ENCODE measurements at places on chromosomes 12 and 14. TPM values are rescaled to one million over a fixed set of nuclear protein-coding genes. Genes with fewer than 3 reads are reported as not detected.

DNA sequence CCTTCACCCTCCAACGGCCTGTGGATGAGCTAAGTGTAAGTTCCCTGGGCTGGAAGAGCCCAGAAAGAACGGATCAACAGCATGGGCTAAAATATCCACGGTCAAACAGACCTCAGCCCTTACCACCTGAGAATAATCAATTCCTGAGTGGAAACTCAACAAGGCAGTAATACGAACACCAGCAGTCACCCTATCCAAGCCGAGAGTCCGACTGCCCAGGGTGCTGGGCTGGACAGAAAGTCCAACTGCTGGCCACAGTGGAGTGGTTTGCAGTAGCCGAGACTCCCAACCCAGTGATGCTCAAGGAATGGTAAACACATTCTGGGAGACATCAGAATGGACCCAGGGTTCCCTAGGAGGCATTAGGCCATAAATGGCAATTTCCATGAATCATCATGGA, 36.8 kb downstream of the ANO2 start:
- DNase-seq: no peak

MAP1LC3B2 gene
- not detected for total RNA-seq

DNA sequence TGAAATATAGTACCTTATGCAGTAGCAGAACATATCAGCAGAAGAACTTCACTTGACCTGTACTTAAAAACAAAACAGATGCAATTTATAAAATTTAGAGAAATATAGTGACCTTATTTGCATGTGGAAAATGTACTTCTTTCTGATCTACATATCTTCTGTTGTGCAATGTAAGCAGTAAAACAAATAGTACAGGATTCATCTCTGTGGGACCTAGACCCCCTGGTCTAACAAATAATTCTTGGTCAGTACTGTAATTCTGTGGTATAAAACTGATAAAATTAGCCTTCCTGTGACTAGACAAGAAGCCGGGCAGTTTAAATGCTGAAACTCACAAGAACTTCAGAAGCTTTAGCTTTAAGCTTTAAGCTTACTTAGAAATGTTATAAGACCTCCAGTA, 21.6 kb downstream of the HIF1A start:
- no peak for DNase-seq

GRCh38 chr14:69711881-69712560, 54.9 kb upstream of the SRSF5 start:
- no peak for DNase-seq

KRT6B gene
- not detected for total RNA-seq

GRCh38 chr12:13206560-13206897, 10.0 kb downstream of the EMP1 start:
- no peak for DNase-seq

DNA sequence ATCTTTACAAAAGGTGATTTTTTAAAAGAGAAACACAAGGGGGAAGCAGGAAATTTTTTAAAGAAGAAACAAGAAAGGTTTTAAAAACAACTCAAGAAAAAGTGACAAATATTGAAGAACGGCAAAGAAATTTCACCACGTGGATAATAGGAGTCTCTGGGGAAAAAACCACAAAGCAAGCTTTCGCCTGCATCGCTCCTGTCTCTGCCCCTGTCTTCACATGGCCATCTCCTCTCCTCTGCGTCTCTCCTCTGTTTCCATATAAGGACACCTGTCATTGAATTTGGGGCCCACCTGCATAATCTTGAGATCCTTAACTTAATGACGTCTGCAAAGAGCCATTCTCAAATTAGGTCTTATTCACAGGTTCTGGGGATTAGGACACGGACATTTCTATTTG, 175.8 kb downstream of the ETV6 start:
- no peak for DNase-seq

GRCh38 chr12:132360906-132361777, 31.8 kb upstream of the GALNT9 start:
- no peak for DNase-seq

DNA sequence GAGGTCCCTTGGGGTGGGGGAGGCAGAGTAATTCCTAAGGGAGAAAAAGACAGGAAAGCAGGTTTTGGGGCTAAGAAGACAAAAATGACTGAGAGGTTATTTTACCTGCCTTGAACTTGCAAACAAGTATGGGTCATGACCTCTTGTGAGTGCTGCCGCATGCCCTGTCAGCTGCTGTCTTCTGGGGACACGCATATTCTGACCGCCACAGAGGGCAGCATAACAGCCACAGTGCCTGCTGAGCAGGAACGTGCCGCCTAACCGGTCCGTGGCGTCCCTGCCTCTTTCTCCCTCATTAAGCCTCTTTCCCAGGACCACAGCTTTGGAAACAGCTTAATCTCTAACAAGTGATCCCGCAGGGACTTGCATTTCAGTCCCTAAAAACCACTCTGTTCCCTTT, 51.3 kb upstream of the KCNA1 start:
- no peak for DNase-seq

DNA sequence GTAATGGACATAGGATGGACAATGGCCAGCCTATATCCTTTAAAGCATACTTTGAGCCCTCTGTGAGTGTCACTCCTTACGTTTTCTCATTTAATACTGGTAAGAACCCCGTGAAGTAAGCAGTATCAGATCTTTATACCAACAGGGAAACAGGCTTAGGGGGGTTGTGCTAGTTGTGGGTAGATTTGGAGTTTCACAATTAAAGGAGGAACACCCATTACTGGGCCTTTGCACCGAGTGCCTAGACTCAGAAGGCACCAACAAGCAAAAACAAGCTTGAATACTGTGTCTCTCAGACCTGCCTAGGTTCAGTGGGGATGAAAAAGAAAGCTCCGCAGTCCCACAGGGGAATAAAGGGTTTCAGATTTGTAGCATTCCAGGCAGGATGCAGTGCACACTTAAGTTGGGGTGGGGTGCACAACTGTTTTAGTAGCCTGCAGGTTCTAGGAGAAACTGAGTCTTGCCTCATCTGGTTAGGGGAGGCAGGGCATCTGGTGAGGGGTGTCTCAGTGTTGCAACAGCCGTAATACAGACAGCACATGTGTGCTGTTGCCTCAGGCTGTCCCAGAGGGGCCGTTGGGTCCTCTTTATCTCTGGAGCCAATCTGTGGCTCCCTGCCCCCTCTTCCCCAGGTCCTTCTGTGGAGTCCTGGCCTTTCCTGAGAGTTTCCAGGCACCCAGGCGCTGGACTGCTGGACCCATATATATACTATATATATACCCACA, 51.2 kb downstream of the IRAK3 start:
- DNase-seq: no peak

GRCh38 chr14:41899416-41899815, 292.7 kb downstream of the LRFN5 start:
- DNase-seq: no peak

TTC9 gene
- 6.2 TPM for total RNA-seq

GRCh38 chr14:31307198-31307597, 99.6 kb upstream of the HECTD1 start:
- no peak for DNase-seq

DNA sequence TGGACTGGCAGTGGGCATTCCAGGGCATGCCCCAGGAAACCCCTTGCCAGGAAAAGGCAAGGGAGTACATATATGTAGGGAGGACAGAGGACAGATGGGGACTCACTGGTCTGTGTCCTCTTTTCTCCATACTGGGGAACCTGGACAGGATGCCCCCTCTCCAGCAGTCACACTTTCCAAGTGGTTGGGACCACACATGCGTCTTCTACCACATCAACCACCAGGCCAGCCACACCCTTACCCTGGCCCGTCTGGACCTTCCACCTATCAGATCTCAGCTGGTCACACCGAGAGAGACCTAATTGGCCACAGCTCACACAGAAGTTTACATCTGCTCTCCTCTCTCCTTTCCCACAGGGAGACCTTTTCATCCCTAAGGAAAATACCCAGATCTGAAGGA, 8.3 kb downstream of the ANKRD33 start:
- no peak for DNase-seq

GRCh38 chr12:127621366-127621765, 645.6 kb upstream of the TMEM132C start:
- DNase-seq: no peak

- DNase-seq: no peak
These were observed 72.1 kb downstream of the AVPR1A start for GRCh38 chr12:63078906-63079305.

DNA sequence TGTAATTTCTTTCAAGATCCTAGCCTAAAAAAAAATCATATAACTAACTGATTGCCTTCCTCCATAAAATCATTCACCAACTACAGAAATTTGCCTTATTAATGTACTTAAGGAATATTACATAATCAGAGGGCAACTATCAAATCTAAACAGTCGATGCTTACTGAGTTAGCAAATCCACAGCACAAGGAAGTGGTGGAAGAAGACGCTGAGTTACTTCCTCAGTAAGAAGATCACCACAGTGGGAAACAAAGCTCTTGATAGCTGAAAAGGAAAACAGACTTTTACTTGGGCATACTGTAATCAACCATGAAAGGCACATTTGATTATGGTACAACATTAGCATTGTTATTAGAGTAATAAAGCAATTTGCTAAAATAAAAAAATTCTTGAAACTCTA, 48.7 kb downstream of the HEATR5A start:
- DNase-seq: no peak

DNA sequence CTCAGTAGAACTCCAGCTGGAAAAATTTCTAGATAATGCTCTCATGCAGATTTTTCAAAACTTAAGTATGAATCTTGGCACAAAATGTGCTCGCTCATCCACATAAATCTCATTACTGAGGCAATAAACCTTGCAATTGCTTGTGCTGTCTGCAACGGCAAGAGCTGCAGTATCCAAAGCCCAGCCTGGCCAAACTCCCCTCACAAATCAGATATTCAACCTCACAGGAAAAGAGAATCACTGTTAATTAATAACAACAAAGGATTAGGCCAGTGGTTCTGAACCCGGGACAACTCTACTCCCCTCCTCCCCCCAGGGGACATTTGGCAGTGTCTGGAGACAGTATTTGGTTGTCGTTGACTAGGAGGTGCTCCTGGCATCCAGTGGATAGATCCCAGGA, 19.2 kb upstream of the CORO1C start:
- no peak for DNase-seq

DNA sequence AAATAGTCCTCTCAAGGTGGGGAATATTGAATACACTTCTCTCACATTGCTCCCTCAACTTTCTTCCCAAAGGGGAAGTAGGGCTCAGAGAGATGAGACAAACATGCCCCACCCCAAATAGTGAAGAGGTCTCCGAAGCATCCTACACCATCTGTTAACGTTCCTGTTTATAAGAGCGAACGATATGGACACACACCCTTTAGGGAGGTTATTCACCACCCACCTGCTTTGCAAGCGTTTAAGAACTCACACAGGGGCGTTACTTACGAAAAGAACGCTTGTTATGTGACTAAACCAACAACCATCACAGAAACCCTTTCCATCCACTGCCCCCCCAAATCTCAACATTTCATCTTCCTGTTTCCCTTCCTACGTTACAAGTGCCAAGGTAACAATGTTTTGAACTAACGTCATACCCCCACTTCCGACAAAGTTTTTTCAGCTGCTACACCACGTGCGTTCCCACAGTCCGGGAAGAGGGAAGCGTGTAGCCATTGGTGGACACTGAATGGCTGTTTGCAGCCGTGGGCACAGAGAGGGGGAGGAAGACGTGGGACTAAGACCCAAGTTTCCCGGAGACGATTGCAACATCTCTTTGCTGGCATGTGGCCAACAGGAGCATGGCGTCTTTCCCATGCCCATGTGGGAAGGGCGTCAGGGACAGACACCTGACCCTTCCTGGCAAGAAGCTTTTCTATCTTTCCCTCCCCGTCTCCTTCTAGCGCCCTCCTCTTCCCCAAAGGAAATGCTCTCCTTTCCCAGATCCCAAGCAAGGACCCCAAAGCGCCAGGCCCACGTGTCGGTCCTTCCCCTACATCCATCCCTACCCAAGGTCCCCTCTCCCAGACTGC, 1.2 kb downstream of the YBX3 start:
- DNase-seq: peak; percentile 73

- DNase-seq: no peak
These were observed 557.6 kb downstream of the PRKD1 start for GRCh38 chr14:29370024-29370423.

SPTB gene
- total RNA-seq: 0.66 TPM

DNA sequence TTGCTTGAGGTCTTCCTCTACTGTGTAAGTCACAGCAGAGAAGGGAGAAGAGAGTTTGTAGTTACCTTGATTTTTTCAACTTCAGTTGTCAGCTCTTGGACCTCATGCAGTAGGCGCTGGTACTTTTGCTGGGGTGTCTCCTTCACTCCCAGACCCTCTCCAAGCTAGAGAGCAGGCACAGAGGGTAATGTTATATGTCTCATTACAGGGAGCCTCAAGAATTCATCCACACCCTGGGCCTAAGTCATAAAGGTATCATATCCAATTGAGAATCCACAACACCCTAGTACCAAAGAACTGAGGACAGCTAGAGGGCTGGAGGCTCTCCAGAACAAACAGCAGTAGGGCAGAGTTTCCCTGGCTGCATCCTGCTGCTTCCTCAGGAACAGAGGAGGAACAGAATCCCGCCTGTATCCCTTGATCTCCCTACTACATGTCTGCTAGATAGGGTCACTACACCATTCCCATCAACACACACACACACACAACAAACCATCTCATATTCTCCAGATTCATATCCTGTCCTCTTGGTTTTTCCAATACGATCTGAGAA, 11.9 kb downstream of the DCTN2 start:
- no peak for DNase-seq

GPR84 gene
- total RNA-seq: 4.1 TPM

DNA sequence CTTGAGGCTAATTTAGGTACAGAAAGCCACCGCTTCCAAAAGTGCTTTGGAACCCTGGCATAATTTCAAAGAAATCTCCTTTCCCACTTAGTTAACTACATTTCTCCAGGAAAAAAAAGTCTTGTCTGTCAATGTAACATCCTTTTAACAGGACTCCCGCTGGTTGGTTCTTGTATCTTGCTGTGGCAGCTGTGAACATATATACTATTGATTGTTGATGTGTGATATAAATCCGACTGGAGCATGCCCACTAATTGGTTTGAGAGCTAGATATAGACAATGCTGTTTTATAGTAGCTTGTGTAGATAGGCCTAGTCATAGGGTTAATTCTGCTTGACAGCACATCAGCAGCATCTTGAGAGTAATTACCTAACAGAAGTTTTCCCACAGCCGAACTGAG, 89.6 kb downstream of the MSRB3 start:
- no peak for DNase-seq

CLEC1B gene
- total RNA-seq: not detected

GRCh38 chr14:104517426-104517825, 62.1 kb upstream of the C14orf180 start:
- DNase-seq: no peak

DNA sequence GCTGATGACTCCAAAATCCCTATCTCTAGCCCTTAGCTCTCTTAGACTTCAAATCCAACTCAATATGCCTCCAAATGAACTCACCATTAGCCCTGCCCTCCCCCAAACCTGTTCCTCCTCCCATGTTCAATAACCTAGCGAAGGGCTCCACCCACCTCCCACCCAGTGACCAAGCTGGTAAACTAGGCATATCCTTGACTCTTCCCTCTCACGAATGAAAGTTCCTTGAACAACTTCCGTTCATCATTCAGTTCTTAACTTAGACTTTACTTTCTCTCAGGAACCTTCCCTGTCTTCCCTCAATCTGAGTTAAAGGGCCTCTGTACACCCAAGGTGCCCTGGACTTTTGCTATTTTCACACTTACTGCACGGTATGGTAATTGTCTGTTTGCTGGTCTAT, 1.9 kb upstream of the KLHDC1 start:
- no peak for DNase-seq
